ENCODE measurements at places on chromosomes 6 and 20. TPM values are rescaled to one million over a fixed set of nuclear protein-coding genes. Genes with fewer than 3 reads are reported as not detected.

The EDN3 gene
- total RNA-seq: not detected

The RAD21L1 gene
- total RNA-seq: not detected

The TREM1 gene
- 4.5 TPM for total RNA-seq

GRCh38 chr6:27141529-27142015 is 105.9 kb upstream of the PRSS16 start:
- no peak for DNase-seq

- no peak for DNase-seq
Measured at GRCh38 chr6:125802383-125802782, 11.6 kb downstream of the NCOA7 start.
